ENCODE measurements at places on chromosomes 7 and 10.

DNA sequence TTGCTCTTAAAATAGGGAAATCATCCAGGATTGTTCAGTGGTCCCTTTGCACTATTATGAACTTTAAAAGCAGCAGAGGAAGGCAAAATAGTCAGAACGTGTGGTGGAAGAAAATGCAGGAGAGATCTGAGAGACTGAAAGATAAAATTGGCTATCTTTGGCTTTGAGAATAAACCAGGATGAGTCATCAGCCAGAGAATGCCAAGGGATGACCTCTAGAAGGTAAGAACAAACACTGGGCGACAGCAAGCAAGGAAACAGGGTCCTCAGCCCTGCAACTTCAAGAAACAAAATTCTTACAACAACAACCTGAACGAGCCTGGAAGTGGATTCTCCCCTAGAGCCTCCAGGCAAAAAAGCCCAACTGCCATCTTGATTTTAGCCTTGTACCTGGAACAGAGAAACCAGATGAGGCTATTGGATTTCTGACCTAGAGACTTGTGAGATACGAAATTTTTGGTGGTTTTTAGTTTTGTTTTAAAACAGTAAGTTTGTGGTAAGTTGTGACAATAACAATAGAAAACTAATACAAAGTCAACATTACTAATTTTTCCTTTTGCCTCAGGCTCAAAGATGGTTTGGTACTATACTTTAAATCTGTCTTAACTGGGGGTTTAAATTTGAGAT is 130.2 kb upstream of the CNTNAP2 start:
- no peak for DNase-seq

GRCh38 chr10:90920986-90921666 is at the start of gene ANKRD1:
Gene ANKRD1, minus strand, starts transcription at chr10:90921087. Its CDS starts 60 bp downstream, at chr10:90921027.
- no peak for DNase-seq

DNA sequence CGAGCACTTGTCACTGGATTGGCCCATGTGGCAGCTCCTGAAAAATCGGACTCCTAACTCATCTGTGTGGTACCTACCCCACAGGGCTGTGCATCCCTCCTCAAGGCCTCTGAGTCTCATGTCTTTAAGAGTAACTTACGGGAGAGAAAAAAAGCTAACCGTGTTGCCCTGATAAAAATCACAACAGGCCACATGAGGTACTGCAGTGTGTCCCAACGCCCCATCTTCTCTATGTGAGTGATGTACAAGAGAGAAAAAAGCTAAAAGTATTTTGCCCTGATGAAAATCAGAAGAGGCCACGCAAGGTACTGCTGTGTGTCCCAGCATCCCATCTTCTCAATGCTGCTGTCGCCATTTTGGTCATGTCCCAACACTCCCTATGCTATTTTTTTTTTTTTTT is 41.2 kb upstream of the ADRB1 start:
- DNase-seq = no peak

DNA sequence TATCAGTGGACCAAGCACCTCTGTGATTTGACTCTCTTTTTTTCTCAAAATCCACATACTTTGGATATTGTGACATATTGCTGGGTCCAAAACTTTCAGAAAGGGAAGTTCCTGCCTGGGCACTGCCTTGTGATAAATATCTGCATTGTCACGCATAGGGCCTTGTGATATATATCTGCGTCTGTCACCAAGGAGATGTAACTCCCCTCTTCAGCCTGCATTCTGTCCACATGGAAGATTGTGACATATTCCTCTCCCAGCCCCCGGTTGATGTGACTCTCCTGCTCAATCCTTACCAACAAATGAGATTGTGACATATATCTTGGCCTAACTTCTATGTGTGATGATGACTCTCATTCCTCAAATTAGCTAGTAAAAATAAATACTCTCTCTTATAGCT is 25.4 kb upstream of the ZNF107 start:
- no peak for DNase-seq

Measured in stimulated activated CD4-positive, alpha-beta T cell treated with anti-CD3 and anti-CD28 coated beads, Interleukin-2, amount 100 ng/mL, for 48 hours (primary cell).